ENCODE measurements at places on chromosomes 16 and 17. TPM values are rescaled to one million over a fixed set of nuclear protein-coding genes. Genes with fewer than 3 reads are reported as not detected.

KRT31 gene
- not detected for total RNA-seq

DNA sequence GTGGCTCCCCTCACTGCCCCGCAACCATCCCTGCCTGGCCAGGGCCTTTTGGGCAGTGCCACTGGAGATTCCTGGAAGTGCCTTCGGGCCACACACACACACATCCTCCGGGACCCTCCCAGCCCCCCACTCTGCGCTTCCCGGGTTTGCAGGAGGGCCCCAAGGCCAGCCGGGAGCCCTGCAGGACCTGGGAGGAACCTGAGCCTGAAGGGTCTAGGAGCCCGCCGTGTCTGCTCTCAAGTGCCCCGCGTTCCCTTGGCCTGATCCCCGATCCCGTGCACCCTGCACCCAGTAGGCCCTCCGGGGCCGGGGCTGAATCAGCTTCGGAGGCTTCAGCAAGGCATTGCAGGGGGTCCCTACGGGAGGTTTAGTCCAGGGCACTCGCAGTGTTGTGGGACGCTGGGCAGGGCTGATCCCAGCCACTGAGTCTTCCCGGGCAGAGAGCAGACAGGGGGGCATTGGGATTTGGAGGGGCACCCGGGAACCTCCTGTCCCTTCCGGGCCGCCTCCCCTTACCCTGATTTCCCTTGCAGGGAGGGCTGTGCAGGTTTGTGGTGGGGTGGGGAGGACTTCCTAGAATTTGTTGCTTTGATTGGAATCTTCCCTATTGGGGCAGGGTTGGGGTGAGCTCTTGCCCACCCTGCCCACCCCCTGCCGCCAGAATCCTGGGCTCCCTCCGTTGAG, 36.9 kb downstream of the TMEM235 start:
- no peak overlapping the region for H3K27ac ChIP-seq
- no peaks in the 10 kb centered on the region for H3K36me3 ChIP-seq
- peaks cover 37% of the 10 kb centered on the region for H3K4me1 ChIP-seq
- H3K4me3 ChIP-seq = no peak overlapping the region

- DNase-seq = peak; percentile 85
- peaks cover 17% of the 10 kb centered on the region for H3K4me1 ChIP-seq
- H3K27me3 ChIP-seq = peaks cover 58% of the 10 kb centered on the region
- no peak overlapping the region for H3K27ac ChIP-seq
Observed at GRCh38 chr17:57956291-57957119, 1.3 kb upstream of the CUEDC1 start.

DNA sequence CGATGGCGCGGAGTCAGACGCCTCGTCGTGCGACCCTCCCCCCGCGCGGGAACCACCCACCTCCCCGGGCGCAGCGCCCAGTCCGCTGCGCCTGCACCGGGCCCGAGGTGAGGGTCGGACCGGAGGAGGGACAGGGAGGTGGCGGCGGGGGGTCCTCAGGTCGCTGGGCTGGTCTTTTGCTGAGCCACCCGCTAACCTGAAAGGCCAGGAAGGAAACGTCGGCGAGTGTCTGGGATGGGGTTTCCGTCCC, 4.9 kb downstream of the TBX2 start:
- H3K27me3 ChIP-seq = peaks cover 70% of the 10 kb centered on the region
- H3K4me3 ChIP-seq = no peak overlapping the region
- no peak overlapping the region for H3K27ac ChIP-seq

GRCh38 chr16:27508476-27508875, 41.2 kb downstream of the GTF3C1 start:
- H3K4me1 ChIP-seq = no peaks in the 10 kb centered on the region
- no peak overlapping the region for H3K27ac ChIP-seq
- no peak overlapping the region for H3K4me3 ChIP-seq
- H3K36me3 ChIP-seq = peaks cover 49% of the 10 kb centered on the region
- no peaks in the 10 kb centered on the region for H3K27me3 ChIP-seq

- peaks cover 19% of the 10 kb centered on the region for H3K27me3 ChIP-seq
- H3K36me3 ChIP-seq = no peaks in the 10 kb centered on the region
- H3K4me3 ChIP-seq = no peak overlapping the region
- no peak for DNase-seq
- peaks cover 5% of the 10 kb centered on the region for H3K4me1 ChIP-seq
Observed at GRCh38 chr16:89829630-89830437, 1.6 kb downstream of the SPIRE2 start.

GRCh38 chr17:48160177-48161081, 52.9 kb downstream of the SNX11 start:
- DNase-seq = no peak
- peaks cover 5% of the 10 kb centered on the region for H3K4me1 ChIP-seq
- H3K27me3 ChIP-seq = no peaks in the 10 kb centered on the region
- H3K27ac ChIP-seq = no peak overlapping the region

DNA sequence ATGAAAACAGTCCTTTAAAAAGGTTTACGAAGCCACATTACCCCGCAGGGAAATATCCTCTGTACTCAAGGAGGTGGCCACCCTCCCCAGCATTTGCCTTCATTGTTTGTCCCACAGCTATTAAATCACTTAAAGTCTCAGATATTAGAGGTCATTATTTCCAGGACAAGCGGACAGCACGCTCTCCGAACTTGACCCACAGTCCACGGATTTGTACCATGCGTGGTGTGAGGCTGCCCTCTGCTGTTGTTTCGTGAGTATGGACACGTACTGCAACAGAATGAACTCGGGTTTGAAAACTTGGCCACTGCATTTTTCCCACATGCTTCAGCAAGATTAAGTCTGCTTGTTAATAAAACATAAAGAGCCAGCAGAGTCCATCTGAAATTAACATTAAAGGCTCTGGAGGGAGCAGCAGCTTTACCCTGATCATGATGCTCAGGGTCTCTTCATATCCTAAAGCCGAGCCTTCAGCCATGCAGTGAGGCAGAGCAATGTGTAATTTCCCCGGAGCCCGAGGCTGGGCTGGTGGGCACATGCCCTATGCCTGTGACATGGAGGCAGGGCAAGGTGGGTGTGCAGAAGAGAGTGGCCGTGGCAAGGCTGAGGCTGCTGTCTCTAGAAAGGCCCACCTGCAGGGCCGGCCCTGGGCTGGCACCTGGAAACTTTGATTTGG, 19.7 kb downstream of the MEAK7 start:
- H3K4me3 ChIP-seq = no peak overlapping the region
- peaks cover 2% of the 10 kb centered on the region for H3K4me1 ChIP-seq
- no peak overlapping the region for H3K27ac ChIP-seq
- peaks cover 30% of the 10 kb centered on the region for H3K36me3 ChIP-seq
- no peaks in the 10 kb centered on the region for H3K27me3 ChIP-seq

Data from activated CD4-positive, alpha-beta T cell treated with anti-CD3 and anti-CD28 coated beads, Interleukin-2, amount 10 ng/mL, durations not matched to agents 24 days and 14 days (primary cell).